Right ventricle myocardium inferior (tissue), 1 donor: ENCODE measurements at places on chromosomes 4 and X.
A peak's percentile ranks its signal among the peaks of the same experiment; 100 is the strongest.

DNA sequence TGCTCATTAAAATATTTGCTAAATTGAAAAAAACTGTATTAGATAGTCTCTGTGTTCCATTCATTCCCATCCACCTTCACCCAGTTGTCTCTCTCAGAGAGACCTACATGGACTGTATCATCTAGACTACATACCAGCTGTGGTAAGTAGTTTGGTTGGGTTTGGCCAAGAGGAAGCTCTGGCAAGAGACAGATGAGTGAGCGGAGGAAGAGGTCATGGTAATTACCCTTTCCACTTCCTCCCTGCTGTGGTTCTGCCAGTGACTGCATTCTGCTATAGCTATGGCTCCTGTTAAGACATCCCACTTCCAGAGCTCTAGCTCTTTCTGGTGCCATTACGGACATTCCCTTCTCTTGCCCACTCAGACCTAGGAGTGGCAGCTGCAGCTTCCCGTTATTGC is 239.0 kb upstream of the MID1 start:
- DNase-seq: no peak

- no peak for DNase-seq
These were observed 18.3 kb downstream of the SCD5 start for GRCh38 chr4:82780170-82780751.

GRCh38 chr4:136806844-136807243 is 725.5 kb downstream of the PCDH18 start:
- DNase-seq: no peak

DNA sequence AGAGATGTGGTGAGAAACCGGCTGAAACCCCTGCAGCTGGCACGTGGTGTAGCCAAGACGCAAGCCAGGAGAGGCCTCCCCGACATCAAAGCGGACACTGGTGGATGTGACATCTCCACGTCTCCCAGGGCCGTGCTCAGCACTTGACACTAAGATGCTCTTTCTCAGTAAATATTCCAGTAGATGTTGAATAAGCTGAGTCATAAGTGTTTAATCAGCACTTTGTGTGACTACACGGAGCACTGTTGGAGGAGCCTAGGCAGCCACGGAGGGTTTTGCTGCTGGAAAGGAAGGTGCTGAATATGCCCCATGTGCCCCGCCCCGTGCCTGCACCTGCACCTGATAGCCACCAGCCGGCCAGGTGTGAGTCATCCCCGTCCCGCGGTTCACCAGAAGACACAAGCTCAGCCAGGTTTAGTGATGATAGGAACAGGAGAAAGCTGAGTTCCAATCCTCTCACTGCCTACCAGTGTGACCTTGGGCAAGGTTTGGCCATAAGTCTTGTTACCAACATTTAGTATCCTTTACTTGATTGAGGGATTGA is 29.0 kb upstream of the C4orf50 start:
- no peak for DNase-seq

GRCh38 chrX:153778684-153779101 is 2.1 kb upstream of the SRPK3 start:
- peak; percentile 13 for DNase-seq
